ENCODE measurements at places on chromosomes 1 and 21.

- DNase-seq, result peak; percentile 72
These were observed 699 bp downstream of the DIPK1A start for GRCh38 chr1:92960395-92961130.

DNA sequence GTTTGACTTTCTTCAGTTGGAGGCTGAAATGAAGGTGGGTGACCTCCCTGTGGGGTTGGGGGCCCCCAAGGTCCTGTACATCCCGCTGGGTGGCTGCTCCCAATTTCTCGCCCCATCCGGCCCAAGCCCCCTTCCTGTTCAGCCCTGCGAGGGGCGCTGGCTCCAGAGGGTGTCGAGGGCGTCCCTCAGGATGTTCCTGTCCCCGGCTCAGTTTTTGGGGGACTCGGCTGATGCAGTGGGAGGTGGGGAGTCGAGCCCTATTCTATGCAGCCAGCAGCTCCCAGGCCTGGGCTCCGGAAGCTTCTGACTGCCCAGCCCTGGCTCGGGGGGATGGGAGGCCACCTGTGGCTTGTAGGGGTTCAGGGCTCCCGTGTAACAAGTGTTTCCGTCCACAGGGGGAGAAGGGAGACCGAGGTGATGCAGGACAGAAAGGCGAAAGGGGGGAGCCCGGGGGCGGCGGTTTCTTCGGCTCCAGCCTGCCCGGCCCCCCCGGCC lies 38.2 kb downstream of the SLC19A1 start:
- DNase-seq, result no peak

- no peak for DNase-seq
These were observed 46.9 kb upstream of the POFUT2 start for GRCh38 chr21:45334591-45335081.

DNA sequence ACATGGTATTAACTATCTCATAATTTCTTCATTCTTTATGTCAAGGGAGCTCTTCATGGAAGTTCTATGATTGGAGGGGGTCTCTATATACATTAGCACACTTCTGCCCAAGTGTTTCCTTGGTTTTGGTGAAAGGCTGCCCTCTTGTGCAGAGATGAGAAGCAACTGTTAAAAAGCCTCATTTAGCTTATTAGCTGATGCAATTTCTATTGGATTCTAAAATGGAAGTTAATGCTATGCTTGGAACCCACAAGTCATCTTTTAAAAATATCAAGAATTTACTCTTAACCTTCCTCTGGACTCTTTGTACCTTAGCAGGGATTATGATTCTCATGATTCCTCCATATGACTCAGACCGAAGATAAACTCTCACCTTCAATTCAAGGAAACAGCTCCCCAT lies 328.9 kb downstream of the PTBP2 start:
- no peak for DNase-seq

GRCh38 chr1:116318897-116319296 lies 54.1 kb upstream of the ATP1A1 start:
- no peak for DNase-seq

- DNase-seq, result no peak
These were observed 14.5 kb downstream of the NUAK2 start for GRCh38 chr1:205306929-205307566.

DNA sequence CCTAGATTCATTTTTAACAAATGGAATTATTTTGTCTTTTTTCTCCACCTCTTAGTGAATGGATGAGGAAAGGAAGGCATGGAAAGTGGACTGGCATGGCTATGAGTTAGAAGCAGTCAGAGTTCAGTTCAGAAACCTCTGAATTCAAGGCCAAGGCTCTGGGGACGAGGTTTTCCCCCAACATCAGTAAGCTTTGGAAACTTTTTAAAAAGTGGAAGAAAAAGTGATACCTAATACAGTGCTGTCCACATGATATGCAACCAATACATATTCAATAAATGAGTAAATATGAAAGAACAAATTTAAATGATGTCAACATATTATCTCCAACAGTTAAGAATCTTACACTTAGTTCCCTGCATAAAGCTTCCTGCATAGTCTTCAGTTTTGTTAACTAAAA lies 204.7 kb downstream of the HLX start:
- DNase-seq, result no peak

DNA sequence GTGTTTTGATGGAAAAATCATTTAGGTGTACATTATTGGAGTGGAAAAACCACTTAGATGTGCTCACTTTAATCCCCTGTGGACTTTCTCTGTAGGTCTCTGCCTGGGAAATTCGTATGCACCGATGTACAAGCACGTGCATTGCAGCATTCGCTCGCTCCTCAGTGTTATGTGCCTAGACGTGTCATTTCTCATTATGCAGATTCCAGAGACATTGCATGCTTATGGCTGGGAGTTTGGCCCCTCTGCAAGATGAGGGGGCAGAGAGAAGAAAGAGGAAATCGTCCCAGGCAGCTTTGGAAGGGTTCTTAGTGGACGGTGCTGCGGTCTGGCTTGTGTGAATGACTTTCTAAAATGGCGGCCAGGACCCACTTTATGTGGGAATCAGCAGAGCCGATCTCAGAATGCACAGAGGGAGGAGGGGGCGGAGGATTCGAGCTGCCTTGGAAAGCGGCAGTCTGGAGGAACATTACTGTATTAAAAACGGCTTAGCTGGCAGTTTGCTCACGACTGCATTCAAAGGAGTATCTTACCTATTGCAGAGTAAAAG lies 2.3 kb downstream of the SPEN start:
- DNase-seq, result peak; percentile 15

- no peak for DNase-seq
These were observed 257.5 kb upstream of the PRMT6 start for GRCh38 chr1:106798991-106799390.

GRCh38 chr21:29231756-29232529 lies 66.8 kb upstream of the BACH1 start:
- no peak for DNase-seq

- no peak for DNase-seq
These were observed 190.4 kb downstream of the RGS7 start for GRCh38 chr1:241166625-241167024.

DNA sequence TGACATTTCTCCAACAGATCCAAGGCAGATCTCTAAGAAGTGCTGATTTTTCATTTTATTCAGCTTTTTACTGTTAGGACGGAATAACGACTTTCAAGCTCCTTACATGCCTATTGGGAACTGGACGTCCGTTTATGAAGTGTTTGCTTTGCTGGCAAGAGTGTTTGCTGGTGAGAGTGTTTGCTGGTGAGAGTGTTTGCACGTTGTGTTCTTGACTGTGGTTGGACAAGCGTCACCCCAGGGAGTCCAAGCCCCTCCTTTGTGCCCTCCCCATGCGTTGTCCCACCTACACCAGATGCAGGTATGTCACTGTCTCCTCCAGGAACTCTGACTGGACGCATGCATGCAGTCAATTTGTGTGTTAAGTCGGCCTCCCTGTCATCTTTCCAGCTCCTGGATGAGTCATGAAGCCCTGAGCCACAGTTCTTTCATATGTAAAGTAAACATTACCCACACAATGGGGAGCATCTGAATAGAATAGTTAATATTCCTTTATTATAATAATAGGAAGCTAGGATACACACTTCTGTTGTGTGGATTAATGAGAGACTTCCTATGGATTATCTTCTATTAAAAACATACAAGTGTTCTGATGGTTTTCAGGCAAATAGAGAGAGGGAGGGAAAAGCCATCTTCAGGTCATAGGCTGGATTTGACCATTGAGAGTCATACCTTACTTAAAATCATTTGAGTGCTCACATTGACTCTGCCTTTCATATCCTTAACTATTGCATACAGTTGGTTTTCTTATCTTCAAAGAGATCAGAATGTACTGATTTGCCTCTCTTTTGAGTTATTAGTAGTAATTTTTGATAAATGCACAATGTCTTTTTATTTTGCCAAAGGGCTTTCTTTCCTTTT lies 119.2 kb downstream of the GALNT2 start:
- DNase-seq, result no peak

DNA sequence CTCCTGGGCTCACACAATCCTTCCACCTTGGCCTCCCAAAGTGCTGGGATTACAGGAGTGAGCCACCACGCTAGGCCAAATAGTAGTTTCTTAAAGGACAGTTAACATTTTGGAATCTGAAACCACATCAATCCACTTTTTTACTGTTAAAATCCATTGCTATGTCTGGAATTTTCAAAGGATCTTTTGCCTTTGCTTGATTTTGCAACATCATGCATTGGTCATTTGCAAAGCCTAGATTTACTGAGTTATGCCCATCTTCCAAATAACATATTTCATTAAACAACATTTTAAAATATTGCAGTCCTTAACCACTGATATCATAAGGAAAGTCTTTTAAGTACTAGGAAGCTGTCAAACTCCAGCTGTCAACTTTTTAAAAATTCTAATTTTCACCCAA lies 3.3 kb downstream of the POGZ start:
- no peak for DNase-seq

GRCh38 chr1:227774821-227775661 lies 39.8 kb downstream of the SNAP47 start:
- DNase-seq, result no peak

- no peak for DNase-seq
These were observed 3.0 kb upstream of the RGS8 start for GRCh38 chr1:182687361-182687760.

DNA sequence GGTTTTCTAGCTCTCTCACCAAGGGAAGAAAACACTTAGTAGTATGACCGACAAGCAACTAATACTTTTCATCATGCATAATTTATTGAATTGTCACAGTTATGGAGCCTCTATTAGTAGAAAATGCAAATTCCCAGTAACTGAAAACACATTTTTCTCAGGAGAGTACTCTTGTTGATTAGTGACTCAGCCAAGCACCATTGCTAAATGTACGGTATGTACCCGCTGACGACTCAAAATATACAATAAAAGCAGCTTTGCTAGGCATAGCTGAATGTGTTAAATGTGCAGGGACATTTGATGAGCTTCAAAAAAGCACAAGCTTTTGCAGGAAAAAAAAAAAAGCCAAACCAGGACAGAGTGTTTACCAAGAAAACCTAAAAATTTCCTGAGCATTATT lies 63.9 kb downstream of the WDR64 start:
- DNase-seq, result no peak

GRCh38 chr1:87684713-87685205 lies 356.1 kb downstream of the LMO4 start:
- DNase-seq, result no peak

All from naive B cell (primary cell).